ENCODE measurements at places on chromosomes 12 and 14. TPM values are rescaled to one million over a fixed set of nuclear protein-coding genes. Genes with fewer than 3 reads are reported as not detected.

Gene ZNF705A
- not detected for total RNA-seq

Gene LGR5
- total RNA-seq: 0.31 TPM

Gene ZDHHC22
- total RNA-seq: not detected

Gene CISTR
- total RNA-seq: 3.7 TPM

GRCh38 chr14:89349171-89350008, 67.6 kb downstream of the FOXN3 start:
- H3K27ac ChIP-seq: no peak overlapping the region
- DNase-seq: no peak
- no peaks in the 10 kb centered on the region for H3K27me3 ChIP-seq
- H3K36me3 ChIP-seq: peaks cover 15% of the 10 kb centered on the region
- peaks cover 28% of the 10 kb centered on the region for H3K4me1 ChIP-seq

DNA sequence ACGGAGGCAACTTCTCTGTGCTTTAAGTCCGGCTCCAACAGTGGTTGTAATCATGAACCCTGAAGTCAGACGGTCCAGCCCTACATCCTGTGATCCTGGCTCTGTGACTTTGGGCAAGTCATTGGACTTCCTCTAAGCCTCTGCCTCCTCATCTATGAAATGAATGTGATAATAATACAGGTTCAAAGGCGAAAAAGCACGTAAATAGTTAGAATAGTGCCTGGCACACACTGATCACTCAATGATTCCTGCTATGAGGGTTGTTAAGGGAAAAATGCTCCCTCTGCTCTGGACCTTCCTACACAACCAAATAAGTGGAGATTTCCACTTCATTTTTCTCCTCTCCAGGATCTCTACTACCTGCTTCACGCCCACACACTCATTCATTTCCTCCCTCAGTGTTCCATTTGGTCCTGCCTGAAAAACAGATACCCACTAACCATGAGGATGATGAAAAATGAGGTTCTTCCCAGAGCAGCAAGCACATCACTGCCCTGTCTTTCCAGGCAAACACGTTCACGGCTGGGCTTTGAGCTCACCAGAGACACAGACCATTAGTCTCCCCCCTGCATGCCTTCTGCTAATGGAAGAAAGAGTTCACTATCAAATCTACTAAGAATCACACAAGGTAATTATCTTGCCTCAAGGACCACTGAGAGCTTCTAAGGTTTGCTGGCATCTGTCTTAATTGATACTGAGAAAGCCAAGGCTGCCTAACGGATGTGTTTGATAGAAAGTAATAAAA, 13.2 kb downstream of the NUAK1 start:
- peaks cover 97% of the 10 kb centered on the region for H3K4me1 ChIP-seq
- DNase-seq: no peak
- no peaks in the 10 kb centered on the region for H3K36me3 ChIP-seq
- H3K27ac ChIP-seq: peak overlapping the region; percentile 51

GRCh38 chr12:46100551-46101484, 110.4 kb upstream of the SCAF11 start:
- H3K36me3 ChIP-seq: no peaks in the 10 kb centered on the region
- DNase-seq: no peak
- no peak overlapping the region for H3K27ac ChIP-seq
- no peak overlapping the region for H3K4me3 ChIP-seq
- no peaks in the 10 kb centered on the region for H3K4me1 ChIP-seq
- H3K27me3 ChIP-seq: no peaks in the 10 kb centered on the region

DNA sequence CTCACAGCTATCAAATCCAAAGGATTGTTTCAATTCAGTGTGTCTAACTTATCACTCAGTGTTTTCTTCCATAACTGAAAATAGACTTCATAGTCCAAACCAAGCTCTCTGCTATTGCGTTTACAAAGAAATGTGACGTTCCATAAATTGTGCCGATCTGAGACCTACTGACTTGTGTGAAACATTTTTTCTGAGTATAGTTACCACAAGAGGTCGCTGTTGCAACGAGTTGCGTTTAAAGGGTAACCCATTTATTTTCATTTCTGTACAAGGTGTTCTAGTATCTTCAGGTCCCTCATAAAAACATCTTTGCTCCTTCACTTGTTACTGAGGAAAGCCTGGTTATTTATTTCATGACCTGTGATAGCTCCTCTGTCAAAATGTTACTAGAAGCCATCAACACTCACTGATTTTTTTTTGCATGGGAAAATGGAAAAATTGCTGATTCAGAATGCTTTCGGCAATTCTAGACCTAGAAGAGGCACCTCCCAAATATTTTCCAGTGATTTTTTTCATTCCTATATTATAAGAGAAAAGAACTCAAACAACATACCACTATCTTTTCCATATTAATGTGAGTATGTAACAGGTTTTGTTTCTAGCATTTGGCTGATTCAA, 60.9 kb upstream of the OR4E1 start:
- no peak overlapping the region for H3K4me3 ChIP-seq
- no peak for DNase-seq

- no peaks in the 10 kb centered on the region for H3K27me3 ChIP-seq
- DNase-seq: no peak
- H3K4me1 ChIP-seq: no peaks in the 10 kb centered on the region
- H3K27ac ChIP-seq: no peak overlapping the region
- no peaks in the 10 kb centered on the region for H3K36me3 ChIP-seq
- no peak overlapping the region for H3K4me3 ChIP-seq
Observed at GRCh38 chr14:74216671-74217070, 22.6 kb upstream of the VSX2 start.

GRCh38 chr12:119375075-119375882, 40.8 kb downstream of the CCDC60 start:
- no peak overlapping the region for H3K27ac ChIP-seq
- no peaks in the 10 kb centered on the region for H3K27me3 ChIP-seq

DNA sequence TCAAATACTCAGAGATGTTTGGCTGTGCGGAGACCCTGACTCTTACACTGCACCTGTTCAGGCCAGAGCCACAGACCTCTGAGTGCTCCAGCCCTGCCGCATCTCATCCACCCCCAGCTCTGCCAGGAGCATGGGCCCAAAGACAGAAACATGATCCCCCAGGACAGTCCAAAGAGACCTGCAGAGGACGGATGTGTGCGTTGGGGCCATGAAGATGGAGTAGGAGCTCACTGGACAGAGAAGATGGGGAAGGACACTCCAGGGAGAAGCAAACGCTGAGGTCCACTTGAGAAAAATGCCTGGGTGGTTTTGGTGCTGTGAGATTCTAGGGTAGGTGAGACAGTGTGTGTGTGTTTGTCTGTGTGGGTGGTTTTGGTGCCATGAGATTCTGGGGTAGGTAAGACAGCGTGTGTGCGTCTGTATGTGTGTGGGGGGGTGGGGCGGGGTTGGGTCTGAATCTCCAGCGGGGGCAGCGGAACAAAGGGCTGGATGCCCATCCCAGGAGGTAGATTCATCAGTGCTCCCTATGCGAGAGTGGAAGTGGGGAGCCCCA, 818 bp upstream of the HHIPL1 start:
- no peaks in the 10 kb centered on the region for H3K36me3 ChIP-seq
- no peak for DNase-seq
- H3K27ac ChIP-seq: no peak overlapping the region

GRCh38 chr12:131123817-131124216, 170.1 kb downstream of the ADGRD1 start:
- H3K36me3 ChIP-seq: peaks cover 46% of the 10 kb centered on the region
- no peaks in the 10 kb centered on the region for H3K27me3 ChIP-seq
- DNase-seq: no peak
- no peaks in the 10 kb centered on the region for H3K4me1 ChIP-seq

GRCh38 chr14:24982472-24983155, 67.3 kb downstream of the STXBP6 start:
- peaks cover 4% of the 10 kb centered on the region for H3K36me3 ChIP-seq
- no peak overlapping the region for H3K27ac ChIP-seq
- no peaks in the 10 kb centered on the region for H3K4me1 ChIP-seq
- no peaks in the 10 kb centered on the region for H3K27me3 ChIP-seq

DNA sequence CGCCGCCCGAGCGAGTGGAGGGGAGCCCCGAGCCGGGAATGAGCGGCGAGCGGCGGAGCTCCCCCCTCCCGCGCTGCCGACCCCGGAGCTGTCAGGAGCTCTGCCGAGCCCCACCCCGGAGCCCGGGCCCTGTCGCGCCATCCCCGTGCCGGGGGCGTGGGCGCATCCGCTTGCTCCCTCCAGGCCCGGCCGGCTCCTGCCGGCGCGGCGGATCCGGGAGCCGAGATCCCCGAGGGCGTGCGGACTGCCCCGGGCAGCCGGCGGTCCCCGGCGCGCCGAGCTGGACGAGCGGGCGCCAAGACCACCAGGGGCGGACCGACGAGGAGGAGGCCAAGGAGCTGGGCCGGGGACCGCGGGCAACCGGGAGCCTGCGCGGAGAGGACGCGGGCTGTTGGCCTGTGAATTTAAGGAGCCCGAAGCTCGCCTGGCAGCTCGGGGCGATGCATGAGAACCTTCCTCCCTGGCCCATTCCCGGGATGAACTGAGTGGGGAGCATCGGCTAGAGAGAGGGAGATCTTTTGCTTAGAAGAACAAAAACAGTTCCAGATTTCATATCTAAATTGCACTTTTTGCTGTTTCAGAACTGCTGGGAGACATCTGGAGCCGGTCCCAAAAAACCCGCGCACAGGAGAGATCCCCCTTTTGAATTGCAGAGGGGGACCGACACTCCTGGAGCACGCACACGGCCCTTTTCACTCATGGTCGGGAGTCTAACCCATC, 2.0 kb downstream of the PTHLH start:
- no peaks in the 10 kb centered on the region for H3K36me3 ChIP-seq
- DNase-seq: no peak
- peaks cover 5% of the 10 kb centered on the region for H3K27me3 ChIP-seq
- no peak overlapping the region for H3K27ac ChIP-seq
